ENCODE measurements at places on chromosomes 13 and 19.

- no peak for DNase-seq
Measured at GRCh38 chr13:75480671-75481175, 1.2 kb downstream of the TBC1D4 start.

DNA sequence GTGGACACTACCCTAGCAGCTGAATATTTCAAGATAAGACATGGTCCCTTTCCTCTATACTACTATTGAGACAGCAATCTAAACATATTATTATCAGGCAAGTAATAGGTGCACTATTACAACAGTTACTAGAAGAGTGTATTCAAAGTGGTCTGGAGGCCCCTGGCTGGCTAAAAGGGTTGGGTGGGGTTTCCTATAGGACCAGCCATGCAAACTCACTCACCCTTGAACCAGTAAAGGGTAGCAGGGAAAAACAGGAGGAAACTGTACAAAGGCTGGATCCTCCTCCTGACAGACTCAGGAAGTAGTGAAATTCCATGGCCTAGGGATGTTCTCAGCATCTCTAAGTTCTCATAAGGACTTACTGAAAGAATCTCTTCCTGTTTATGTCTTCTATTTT is 7.7 kb downstream of the SMAD9 start:
- no peak for DNase-seq

- DNase-seq = no peak
Measured at GRCh38 chr13:29847501-29847983, 2.9 kb downstream of the UBL3 start.

GRCh38 chr19:8445488-8446001 is 770 bp downstream of the HNRNPM start:
- no peak for DNase-seq

- DNase-seq = no peak
Measured at GRCh38 chr13:63910511-63910910, 2494.9 kb upstream of the PCDH20 start.

- no peak for DNase-seq
Measured at GRCh38 chr13:35826626-35827254, 304.4 kb downstream of the DCLK1 start.

DNA sequence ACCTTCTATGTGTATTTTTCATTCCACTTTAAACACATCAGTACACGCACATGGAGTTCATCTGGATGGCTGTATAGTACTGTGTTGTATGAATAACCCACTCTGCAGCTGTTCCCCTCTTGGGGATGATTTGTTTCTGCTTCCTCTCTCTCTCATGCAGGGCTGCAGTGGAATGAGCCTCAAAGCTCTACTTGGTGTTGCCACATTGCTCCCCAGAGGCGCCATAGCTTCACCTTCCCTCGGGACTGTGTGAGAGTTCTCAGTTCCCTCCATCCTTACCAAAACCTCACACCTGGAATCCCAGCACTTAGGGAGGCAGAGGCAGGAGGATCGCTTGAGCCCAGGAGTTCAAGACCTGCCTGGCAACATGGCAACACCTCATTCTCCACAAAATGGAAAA is 28.4 kb upstream of the GPR183 start:
- no peak for DNase-seq

GRCh38 chr19:28331596-28331995 is 881.4 kb downstream of the UQCRFS1 start:
- DNase-seq = no peak

DNA sequence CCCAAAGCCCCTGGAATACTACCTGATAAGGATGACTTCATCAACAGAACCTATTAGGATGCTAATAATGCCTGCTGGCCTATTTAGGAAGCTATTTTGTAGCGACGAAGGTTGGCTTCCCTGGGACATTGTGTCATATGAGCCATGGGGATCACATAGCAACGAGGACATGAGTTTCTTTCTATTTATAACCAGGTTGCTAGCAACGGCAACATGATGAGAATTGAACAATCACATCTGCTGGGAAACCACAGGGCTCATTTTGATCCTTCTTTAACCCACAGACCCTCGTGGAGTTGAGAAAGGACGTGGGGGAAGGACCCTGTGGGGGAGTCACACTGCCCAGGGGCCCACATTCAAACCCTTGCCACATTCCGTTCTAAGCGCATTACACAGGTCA is 172.2 kb downstream of the COL4A1 start:
- DNase-seq = no peak

DNA sequence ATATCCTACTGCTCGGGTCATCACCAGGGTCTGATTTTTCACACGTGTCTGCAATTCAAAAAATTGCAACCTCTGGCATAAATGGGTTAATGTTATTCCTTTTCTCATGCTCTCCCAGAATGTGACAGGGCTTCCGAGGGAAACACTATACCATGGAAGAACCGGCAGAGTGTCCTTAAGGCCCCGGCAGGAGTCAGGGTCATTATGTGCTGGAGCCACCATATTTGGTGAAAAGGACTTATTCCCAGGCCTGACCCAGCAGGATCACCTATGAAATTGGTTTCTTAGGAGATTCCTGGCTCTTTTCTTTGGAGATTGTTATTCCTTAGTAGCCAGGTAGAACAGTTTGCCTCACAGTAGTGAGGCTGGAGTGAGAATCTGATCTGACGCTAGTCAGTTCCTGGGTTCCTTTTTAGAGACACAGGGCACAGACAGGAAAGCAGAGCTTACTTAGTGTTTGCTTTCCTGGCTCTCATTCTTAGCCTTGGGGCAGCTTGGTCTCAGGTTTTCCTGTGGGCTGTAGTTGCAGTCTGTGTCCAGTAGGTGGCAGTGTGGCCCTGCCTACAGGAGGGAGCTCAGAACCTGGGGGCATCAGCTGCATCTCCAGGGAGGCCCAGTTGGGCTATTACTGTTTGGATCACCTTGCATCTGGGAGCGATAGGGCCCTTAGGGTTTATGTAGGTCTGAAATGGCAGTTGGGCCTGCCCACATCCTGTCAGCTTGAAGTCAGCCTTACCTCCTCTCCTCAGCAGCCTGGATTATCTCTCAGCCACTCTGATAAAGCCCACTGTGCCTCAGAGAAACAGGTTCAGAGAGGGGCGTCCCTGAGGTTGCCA is 12.4 kb downstream of the SNRNP70 start:
- peak; percentile 21 for DNase-seq

DNA sequence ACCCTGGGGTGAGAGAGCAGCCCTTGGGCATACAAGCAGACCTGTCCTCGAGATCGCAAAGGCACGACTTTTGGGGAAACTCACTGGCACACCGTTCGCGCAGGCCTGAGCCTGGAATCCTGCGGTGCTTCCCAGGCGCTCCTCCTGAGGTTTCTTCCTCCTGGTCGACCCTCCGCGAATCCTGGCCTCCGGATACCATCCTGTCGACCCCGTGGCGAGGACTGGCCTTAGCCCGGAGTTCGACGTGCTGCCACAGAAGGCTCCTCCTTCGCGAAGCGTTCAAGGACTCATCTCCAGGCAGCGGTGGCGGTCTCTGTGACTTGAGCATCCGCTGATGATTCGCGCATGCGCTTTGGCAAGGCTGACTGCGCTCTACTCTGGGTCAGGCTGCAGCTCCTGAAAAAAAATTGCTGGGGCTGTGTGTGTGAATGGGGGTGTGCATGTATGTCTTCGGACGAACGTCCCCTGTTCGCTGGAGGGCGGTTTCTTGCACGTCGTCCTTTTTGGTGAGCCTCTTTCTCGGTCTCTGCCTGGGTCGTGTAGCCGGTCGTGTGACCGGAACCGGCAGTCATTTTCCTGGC is 64.4 kb upstream of the ZNF527 start:
- no peak for DNase-seq

GRCh38 chr13:85174291-85174690 is 624.9 kb downstream of the SLITRK6 start:
- DNase-seq = no peak

GRCh38 chr13:42345367-42345766 is 73.4 kb downstream of the AKAP11 start:
- no peak for DNase-seq

GRCh38 chr13:65188721-65189120 is 2041.4 kb downstream of the PCDH9 start:
- no peak for DNase-seq

DNA sequence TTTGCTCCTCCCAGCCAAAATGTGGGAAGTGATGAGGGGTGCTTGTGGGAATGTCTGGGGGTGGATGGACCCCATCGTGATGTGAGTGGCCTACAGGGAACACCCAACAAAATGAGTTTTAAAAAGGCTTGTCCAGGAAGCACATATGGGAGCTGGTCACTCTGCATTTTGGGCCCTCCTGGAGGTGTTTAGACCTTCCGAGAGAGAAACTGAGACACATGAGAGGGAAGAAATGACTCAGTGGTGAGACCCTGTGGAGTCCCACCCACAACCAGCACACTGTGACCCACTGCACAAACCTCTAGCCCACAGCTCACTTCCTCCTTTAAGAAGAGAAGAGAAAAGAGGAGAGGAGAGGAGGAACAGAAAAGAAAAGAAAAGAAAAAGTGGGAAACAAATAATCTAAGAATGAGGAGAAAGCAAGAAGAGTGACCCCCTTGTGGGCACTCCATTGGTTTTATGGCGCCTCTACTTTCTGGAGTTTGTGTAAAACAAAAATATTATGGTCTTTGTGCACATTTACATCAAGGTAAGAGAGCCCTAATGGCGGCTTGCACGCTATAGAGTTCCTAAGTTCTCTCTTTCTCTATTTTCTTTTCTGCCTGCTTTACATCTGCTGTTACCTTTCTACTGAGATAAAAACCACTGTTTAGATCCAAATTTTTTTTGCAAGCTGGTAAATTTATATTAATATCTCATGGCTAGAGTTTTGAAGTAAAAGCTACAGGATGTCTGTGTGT is 13.3 kb upstream of the LILRB1 start:
- no peak for DNase-seq

GRCh38 chr13:46839399-46839798 is 42.4 kb upstream of the ESD start:
- no peak for DNase-seq

DNA sequence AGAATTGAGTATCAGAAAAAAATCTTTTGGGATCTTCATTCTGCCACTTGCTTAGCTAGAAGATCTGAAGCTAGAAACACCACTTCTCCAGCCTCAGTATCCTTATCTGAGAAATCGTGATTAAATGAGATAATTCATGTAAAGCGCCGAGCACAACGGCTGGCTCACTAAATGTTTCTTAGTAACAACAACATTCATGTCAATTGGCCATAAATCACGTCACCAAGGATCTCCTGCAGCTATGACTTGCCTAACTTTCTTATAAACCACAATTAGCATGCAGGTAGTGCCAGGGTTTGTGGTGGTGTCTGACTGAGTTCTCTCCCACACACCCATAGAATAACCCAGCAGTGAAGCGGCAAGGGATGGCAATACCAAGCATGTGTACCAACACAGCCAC is 501.3 kb downstream of the EFNB2 start:
- DNase-seq = no peak

- no peak for DNase-seq
Measured at GRCh38 chr13:94595001-94595949, 677 bp downstream of the TGDS start.

DNA sequence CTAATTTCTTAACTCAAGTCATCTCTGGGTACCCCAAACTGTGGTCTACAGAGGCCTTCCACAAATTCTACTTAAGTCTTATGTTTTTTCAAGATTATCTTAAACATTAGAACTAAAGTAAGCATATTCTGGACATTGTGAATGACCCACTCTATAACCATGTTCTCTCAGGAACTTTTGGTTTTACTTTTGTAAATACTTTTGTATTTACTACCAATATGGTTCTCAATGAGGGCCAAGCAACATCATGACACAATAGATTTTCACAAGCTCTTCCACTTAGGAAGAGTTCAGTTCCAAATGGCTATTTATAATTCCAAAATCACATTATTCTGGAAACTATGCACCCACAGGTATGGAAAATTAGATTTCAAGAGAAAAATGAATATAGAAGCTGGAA is 10.8 kb downstream of the DIAPH3 start:
- DNase-seq = no peak

Data from cerebellar nuclear complex (tissue), 1 donor.